ENCODE measurements at places on chromosomes 1 and 21.

DNA sequence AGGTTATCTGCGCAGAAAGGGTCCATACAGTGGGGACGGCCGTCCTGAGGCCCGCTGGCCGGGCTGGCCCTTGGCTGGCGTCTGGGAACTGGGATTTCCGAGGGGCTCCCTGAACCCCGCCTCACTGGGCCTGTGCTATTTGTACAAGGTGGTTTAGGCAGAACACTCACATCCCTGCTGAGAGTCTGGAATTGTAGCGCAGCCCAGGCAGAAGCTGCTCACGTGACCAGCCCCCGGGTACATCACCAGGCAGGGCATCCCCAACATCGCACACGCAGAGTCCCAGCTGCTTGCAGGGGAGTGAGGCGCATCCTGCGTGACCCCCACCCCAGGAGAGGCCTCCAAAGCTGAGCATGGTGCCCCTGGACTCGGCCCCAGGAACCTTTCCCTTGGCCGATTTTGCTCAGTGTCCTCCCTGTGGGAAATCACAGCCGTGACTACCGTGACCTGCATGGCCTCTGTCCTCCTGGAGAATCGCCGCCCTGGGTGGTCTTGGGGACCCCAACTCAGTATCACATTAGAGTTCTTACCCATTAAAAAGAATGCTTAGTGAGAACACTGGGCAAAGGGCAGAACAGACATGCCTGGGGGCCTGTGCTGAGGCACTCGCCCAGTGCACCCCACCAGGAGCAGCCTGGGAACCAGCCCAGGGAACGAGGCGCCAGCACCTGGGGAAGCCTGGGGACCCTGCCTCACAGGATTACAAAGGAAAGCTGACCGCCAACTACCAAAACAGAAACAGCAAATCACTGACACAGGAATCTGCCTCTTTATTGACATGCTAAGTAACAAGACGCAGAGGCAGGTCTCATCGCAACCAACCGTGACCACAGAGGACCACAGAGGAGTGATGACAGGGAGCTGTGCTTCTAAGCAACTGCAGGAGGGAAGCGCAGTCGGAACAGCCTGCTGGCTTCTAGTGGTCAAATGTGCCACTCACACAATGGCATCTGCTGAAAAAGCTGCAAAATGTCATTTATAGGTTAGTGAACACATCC is 33.5 kb downstream of the UBE2G2 start:
- DNase-seq = no peak

- DNase-seq = no peak
Observed at GRCh38 chr1:193631306-193631705, 444.9 kb upstream of the B3GALT2 start.

- no peak for DNase-seq
Observed at GRCh38 chr21:35682904-35683549, 377.3 kb downstream of the SETD4 start.

DNA sequence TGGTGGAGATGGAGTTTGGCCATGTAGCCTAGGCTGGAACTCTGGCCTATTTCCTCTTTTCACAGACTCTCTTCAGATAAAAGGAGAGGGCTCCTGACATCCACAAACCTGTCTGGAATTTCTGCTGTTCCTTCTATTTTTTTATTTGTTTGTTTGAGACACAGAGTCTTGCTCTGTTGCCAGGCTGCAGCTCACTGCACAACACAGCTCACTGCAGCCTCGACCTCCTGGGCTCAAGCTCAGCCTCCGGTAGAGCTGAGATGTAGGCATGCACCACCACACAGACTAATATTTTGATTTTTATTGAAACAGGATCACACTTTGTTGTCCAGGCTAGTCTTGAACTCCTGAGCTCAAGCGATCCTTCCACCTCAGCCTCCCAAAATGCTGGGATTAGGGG is 230.9 kb downstream of the TM2D1 start:
- no peak for DNase-seq

- DNase-seq = no peak
Observed at GRCh38 chr1:8742022-8742924, 75.2 kb downstream of the RERE start.

DNA sequence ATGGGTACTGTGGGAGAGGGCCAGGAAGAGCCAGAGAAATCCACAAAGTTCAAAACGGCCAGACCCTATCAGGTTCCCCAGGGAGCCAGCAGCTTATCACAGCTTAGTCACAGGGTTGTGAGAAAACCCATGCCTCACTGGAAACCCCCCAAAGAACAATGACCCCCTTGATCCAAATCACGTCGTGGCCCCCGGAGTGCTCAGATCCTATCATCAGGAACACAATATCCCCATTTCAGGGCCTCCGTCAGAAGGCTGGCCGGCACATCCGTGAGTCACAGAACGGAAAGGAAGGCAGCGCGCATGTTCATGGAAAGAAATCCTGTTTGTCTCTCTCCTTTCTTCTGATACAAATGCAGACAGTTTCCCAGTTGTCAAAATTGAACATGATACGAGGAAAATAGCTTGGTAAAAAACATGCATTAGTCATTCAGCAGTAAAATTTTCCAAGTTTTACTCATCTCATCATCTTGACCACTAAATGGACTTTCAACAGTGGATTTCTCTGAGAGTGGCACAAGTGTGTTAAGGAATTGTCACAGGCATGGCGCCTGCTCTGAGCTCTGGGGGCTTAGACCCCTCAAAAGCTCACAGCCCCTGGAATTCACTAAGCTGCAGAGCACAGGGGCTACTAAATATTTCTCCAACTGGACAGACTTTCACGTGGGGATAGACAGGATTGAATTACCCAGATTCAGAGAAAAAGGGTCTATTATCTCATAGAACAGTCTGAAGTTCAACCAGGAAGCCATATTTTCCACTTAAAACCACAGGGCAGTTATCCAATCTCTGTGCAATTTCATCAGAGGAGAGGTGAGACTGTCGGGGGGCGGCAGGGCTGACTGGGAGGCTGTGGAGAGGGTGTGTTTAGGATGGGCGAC is 124.8 kb downstream of the RIPK4 start:
- DNase-seq = no peak

Measured in activated CD8-positive, alpha-beta memory T cell treated with anti-CD3 and anti-CD28 coated beads, Interleukin-2, amount 10 ng/mL, durations not matched to agents 7 days and 5 days (primary cell).